ENCODE measurements at places on chromosomes 11 and 22.

DNA sequence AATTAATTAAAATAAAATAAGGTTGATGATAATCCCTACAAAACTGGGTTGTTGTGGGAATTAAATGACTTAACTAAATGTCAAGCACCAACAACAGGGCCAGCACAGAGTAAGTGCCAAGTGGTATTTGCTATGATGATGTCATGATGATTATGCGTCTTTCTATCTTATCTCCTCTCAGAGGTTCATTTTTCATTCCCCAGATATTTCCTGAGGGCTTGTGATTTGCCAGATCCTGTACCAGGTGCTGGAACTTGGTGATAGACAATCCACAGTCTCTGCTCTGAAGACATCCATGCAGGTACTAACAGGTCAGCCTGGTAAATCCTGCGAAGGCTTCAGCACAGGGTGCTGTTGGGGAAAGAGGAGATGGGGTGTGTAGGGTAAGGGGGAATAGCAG, 8.1 kb upstream of the MYH9 start:
- peaks cover 55% of the 10 kb centered on the region for H3K4me1 ChIP-seq
- H3K27ac ChIP-seq: no peak overlapping the region
- DNase-seq: no peak
- H3K4me3 ChIP-seq: no peak overlapping the region
- no peaks in the 10 kb centered on the region for H3K27me3 ChIP-seq
- peaks cover 4% of the 10 kb centered on the region for H3K36me3 ChIP-seq

DNA sequence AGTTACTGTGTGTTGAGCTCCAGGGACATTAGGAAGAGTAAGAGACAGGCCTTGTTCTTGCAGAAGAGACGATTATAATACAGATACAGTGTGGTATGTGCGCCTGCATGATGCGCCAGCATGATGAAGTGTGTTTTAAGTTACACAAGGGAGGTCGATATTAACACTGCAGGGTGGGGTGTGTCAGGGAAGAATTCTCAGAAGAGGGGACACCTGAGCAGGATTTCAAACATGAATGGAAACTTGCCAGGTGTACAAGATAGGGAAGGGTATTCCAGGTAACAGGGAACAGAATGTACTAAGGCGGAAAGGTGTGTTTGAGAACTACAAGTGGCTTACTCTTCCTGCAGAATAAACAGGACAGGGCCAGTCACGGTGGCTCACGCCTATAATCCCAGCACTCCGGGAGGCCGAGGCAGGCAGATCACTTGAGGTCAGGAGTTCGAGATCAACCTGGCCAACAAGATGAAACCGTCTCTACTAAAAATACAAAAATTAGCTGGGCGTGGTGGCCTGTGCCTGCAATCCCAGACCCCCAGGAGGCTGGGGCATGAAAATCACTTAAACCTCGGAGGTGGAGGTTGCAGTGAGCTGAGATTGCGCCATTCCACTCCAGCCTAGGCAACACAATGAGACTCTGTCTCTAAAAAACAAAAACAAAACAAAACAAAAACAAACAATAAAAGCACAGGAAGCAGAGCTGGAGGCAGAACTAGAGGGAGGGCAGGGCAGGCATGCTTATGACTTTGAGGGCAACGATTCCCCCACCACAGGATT, 59.0 kb downstream of the SYN3 start:
- no peak overlapping the region for H3K4me3 ChIP-seq
- H3K27me3 ChIP-seq: no peaks in the 10 kb centered on the region
- no peak for DNase-seq
- no peak overlapping the region for H3K27ac ChIP-seq
- no peaks in the 10 kb centered on the region for H3K4me1 ChIP-seq

DNA sequence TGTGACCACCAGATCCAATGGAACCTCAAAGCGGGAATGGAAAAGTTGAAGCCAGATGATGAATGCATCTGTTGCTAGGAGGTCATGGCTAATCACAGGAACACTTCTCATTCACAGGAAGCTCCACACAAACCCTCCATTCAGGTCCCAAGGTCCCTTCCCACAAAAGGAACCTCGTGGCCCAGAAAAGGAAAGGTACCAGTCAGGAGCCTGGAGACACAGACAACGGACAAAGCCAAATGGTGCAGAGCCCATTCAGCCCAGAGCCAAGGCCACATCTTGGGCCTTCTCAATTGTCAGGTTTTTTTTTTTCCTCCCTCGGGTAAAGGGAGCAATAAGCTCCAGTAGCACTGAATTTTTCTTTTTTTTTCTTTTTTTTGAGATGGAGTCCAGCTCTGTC, 87.0 kb downstream of the FAM168A start:
- peaks cover 2% of the 10 kb centered on the region for H3K4me1 ChIP-seq
- no peak for DNase-seq
- no peak overlapping the region for H3K4me3 ChIP-seq
- H3K27ac ChIP-seq: no peak overlapping the region
- no peaks in the 10 kb centered on the region for H3K27me3 ChIP-seq
- no peaks in the 10 kb centered on the region for H3K36me3 ChIP-seq

DNA sequence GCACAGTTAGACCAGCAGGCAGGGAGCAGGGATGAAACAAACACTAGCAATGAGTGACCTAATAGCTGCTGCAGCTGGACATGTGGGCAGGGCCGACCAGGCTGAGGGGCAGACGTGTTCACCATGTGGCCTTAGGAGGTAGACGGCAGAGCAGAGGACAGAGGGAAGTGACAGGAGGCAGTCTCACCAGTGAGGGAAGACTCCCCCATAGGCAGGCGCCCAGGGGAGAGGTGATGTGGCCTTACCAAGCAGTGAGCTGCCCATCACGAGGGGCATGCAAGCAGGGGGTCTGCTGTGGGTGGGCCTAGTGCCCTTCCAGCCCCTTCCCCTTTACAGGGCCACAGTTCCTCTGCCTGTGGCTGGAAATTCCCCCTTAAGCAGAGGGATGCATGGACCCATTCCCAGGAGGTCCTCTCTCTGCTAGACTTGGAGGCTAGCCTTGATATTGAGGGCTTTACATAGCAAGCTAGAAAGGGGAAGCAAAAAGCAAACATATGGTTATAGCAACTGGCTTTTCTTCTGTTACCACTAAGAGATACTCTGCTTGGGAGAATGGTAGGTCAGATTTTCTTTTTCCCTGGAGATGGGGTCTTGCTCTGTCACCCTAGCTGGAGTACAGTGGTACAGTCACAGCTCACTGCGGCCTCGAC, 67.6 kb downstream of the MPPED1 start:
- H3K36me3 ChIP-seq: no peaks in the 10 kb centered on the region
- H3K27ac ChIP-seq: no peak overlapping the region
- peaks cover 18% of the 10 kb centered on the region for H3K4me1 ChIP-seq
- no peak overlapping the region for H3K4me3 ChIP-seq
- H3K27me3 ChIP-seq: peaks cover 4% of the 10 kb centered on the region

DNA sequence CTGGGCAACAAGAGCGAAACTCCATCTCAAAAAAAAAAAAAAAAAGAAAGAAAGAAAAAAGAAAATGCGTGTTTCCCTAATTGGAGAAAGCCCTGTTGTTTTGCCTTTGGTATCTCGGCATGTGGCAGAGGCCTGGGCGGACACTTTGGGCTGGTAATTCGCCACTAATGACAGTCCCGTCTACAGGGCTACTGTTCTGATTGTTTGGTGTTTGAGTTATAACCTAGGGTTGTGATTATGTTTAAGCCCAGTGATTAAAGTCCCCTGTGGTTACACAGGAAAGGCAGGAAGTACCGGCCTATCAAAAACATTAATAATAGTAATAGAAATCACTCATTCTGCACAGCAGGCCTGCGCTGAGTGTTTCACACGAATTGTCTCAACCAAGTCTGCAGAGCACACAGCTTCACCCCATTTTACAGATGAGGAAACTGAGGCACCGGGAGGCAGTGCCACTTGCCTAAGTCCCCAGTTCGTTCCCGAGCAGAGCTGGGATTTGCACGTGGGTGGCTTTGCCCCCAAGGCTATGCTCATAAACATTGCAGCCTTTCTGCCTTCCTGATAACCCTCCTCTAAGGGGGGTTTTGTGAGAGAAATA, 39.1 kb upstream of the GRAMD4 start:
- H3K4me1 ChIP-seq: peaks cover 61% of the 10 kb centered on the region
- no peak overlapping the region for H3K27ac ChIP-seq
- H3K36me3 ChIP-seq: peaks cover 2% of the 10 kb centered on the region
- DNase-seq: no peak
- no peak overlapping the region for H3K4me3 ChIP-seq
- peaks cover 14% of the 10 kb centered on the region for H3K27me3 ChIP-seq

DNA sequence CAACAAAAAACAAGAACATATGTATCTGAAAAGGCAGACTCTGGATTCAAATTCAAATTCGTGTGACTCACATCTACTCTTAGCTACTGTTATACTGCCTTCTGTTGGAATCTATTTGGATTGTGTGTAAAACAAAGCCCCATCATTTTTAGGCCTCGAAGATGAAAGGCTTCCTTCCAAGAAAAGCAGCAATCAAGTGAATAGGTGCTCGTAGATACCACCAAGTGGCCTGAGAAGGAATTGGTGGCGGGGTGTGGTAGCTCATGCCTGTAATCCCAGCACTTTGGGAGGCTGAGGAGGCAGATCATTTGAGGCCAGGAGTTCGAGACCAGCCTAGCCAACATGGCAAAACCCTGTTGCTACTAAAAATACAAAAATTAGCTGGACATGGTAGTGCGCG, 4.2 kb downstream of the GRAMD1B start:
- peak; percentile 57 for DNase-seq
- peaks cover 81% of the 10 kb centered on the region for H3K4me1 ChIP-seq
- H3K4me3 ChIP-seq: no peak overlapping the region
- H3K27ac ChIP-seq: peak overlapping the region; percentile 78
- peaks cover 35% of the 10 kb centered on the region for H3K36me3 ChIP-seq
- no peaks in the 10 kb centered on the region for H3K27me3 ChIP-seq

DNA sequence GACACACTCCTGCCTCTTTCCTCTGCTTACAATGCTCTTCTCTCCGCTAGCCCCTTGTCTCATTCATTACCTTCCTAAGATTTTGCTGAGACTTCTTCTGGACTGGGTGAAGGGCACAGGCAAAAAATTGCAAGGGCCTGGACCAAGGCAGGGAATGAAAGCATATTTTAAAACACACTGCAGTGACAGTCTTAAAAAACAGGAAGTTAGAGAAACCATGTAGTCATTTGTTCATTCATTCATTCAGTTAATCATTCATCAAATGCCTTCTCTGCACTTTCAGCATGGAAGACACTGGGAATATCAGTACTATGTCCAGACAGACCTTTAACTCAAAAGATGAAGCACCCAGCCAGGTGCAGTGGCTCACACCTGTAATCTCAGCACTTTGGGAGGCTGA, 44.9 kb upstream of the SWAP70 start:
- H3K27ac ChIP-seq: no peak overlapping the region
- H3K4me1 ChIP-seq: peaks cover 12% of the 10 kb centered on the region
- no peaks in the 10 kb centered on the region for H3K36me3 ChIP-seq

- no peak for DNase-seq
- no peaks in the 10 kb centered on the region for H3K27me3 ChIP-seq
- H3K4me3 ChIP-seq: no peak overlapping the region
- H3K27ac ChIP-seq: no peak overlapping the region
These were observed 42.1 kb upstream of the CCDC34 start for GRCh38 chr11:27405134-27405533.

GRCh38 chr22:31995807-31996206, 47.3 kb upstream of the SLC5A1 start:
- peaks cover 5% of the 10 kb centered on the region for H3K4me1 ChIP-seq
- no peaks in the 10 kb centered on the region for H3K36me3 ChIP-seq
- H3K27me3 ChIP-seq: peaks cover 19% of the 10 kb centered on the region

DNA sequence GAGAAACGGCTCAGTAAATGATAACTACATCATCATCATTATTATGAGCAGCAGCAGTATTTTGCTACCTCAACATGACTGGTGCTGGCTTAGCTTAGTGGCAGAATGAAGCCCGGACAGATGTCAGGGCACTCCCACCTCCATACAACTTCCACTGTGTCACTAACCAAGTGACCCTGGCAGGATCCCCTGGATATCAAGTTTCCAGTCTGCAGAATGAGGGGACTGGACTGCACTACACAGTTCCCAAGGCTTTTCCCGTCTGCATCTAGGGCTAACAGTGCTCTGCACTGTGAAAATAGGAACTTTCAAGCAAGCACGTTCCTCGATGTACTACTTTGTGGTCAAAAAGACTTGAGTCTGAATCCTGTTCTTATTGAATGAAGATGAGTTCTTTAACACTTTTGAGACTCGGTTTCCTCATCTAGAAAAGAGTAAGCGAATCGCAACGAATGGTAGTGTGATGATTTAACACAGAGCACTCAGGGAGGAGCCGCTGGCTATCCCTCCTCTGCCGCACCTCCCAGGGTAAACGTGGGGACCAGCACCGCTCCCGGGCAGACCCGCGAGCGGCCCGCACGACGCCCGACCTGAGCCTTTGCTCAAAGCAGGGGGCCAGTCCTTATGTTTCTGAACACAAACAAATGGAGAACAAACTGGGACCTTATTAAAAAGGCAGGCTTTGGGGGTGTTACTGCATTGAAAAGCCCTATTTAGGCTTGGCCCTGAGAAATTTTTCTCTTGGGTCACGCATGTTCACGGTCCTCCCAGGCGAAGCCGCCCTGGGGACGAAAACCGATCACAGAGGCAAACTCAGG, 910 bp downstream of the CLTCL1 start:
- H3K4me3 ChIP-seq: peak overlapping the region; percentile 75
- peaks cover 26% of the 10 kb centered on the region for H3K4me1 ChIP-seq
- H3K27ac ChIP-seq: no peak overlapping the region
- H3K27me3 ChIP-seq: peaks cover 56% of the 10 kb centered on the region
- peak; percentile 25 for DNase-seq
- no peaks in the 10 kb centered on the region for H3K36me3 ChIP-seq

GRCh38 chr11:121249039-121249663, 43.4 kb upstream of the SC5D start:
- H3K27me3 ChIP-seq: peaks cover 28% of the 10 kb centered on the region
- H3K27ac ChIP-seq: no peak overlapping the region
- DNase-seq: no peak
- no peaks in the 10 kb centered on the region for H3K36me3 ChIP-seq
- no peak overlapping the region for H3K4me3 ChIP-seq

- DNase-seq: no peak
- no peak overlapping the region for H3K27ac ChIP-seq
- no peak overlapping the region for H3K4me3 ChIP-seq
- no peaks in the 10 kb centered on the region for H3K27me3 ChIP-seq
- no peaks in the 10 kb centered on the region for H3K4me1 ChIP-seq
- no peaks in the 10 kb centered on the region for H3K36me3 ChIP-seq
These were observed 20.8 kb downstream of the MUC15 start for GRCh38 chr11:26551186-26551801.

- H3K36me3 ChIP-seq: peaks cover 5% of the 10 kb centered on the region
- DNase-seq: no peak
- peak overlapping the region; percentile 66 for H3K27ac ChIP-seq
- no peak overlapping the region for H3K4me3 ChIP-seq
These were observed 74.4 kb downstream of the SLC1A2 start for GRCh38 chr11:35344681-35345574.

GRCh38 chr11:86386746-86387145, 12.1 kb downstream of the CCDC81 start:
- no peak overlapping the region for H3K27ac ChIP-seq
- no peak overlapping the region for H3K4me3 ChIP-seq
- DNase-seq: no peak
- no peaks in the 10 kb centered on the region for H3K27me3 ChIP-seq

Data from activated naive CD4-positive, alpha-beta T cell treated with anti-CD3 and anti-CD28 coated beads, Interleukin-2, amount 10 ng/mL, durations not matched to agents 7 days and 5 days (primary cell).